ENCODE measurements at places on chromosomes 13 and 19.

DNA sequence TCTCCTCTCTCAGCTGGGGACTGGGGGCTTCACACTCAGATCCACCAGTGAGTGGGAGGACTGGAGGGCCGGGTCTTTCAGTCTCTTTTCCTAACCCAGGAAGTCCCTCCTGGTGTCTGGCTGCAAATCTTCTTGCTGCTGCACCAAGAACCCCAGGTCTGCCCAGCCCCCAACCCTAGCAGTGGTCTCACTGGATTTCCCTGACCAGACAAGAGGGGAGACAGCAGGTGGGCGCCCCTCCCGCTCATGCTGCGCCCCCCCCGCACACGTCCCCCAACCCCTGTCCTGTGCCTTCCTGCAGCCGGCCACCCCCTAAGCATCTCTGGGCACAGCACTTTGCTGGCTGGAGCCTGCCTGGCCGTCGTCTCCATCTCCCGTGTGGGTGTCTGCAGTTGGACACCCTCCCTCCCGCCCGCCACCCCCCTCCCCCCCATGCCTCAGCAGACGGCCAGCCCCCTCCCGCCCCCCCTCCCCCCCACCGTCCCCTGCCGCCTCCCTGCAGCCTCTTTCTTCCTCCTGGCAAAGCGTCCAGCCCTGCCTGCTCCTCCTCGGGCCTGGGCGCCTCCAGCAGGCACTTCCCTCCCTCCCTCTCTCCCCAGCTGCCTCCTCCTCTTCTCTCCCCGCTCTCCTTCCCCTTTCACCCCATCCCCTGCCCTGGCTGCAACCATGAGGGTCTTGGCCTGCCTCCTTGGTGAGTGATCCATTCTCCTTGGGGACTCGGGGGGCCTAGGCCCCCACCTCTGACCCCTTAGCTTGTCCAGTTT is at the start of gene SSC5D:
SSC5D (plus strand) TSS at position 513 of the 764 bp plus-strand sequence; CDS start at position 667, 154 bp downstream.
- no peak for DNase-seq

DNA sequence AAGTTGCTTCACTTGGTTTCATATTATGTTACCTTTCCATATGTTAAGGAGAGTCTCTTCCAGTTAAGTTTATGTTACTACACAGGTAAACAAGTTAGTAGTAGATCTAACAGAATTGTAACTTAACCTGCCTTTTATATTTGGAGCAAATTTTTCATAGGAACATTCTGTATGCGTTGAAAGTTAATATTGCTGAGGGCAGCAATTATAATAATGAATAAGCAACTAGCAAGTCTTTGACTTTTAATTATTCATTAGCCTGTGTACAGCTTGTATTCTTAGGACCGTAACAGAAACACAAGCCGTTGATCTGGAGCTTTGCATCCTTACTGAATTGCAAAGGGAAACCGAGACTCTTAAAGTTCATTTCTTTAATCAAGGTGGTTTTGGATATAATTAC is 11.6 kb downstream of the SUGT1 start:
- DNase-seq = no peak

GRCh38 chr13:53098455-53098854 is 69.8 kb downstream of the OLFM4 start:
- DNase-seq = no peak

- DNase-seq = no peak
These were observed 51.5 kb upstream of the MRI1 start for GRCh38 chr19:13712767-13713201.

GRCh38 chr19:3719868-3720267 is 11.7 kb downstream of the TJP3 start:
- DNase-seq = no peak

Measured in NCI-H2029 (cell line).